ENCODE measurements at places on chromosomes 7 and 10.

GRCh38 chr7:46071076-46071475 is 150.0 kb upstream of the IGFBP3 start:
- no peak for DNase-seq

GRCh38 chr7:92973974-92974373 is 137.6 kb upstream of the CDK6 start:
- no peak for DNase-seq

GRCh38 chr10:131446171-131446570 is 134.7 kb upstream of the TCERG1L start:
- DNase-seq: no peak

DNA sequence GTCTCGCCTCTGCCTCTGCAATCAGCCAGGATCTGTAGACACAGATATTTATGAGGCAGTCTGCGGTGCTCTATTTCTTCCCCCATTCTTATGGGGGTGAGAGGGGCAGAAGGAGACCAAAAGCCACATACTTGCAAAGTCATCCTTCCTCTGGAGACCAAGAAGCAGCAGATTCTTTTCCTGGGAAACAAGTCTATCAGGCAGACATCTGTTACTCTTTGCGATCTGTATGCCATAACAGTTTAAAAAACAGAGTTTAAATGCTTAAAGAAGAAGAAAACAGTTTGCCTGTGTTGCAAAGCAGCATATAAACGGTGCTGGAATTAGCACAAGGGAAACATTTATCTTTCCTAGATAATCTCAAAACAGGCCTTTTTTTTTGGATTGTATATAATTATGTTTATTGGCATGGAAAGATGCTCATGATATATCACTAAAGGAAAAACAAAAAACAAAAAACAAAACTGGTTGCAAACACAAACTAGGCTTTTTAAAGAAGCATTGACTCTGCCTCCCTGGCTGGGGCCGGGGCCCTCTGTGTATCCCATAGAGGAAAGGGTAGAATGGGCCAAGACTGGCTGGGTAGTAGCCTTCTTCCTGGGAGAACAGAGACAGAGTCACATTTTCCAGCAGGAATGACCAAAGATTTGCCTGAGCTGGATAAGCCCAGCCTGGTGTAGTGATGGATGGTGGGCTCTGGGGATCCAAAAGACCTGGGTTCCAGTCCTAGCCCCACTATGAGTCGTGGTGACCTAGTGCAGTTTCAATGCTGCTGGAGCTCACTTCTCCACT is 50.4 kb downstream of the RGS10 start:
- no peak for DNase-seq

DNA sequence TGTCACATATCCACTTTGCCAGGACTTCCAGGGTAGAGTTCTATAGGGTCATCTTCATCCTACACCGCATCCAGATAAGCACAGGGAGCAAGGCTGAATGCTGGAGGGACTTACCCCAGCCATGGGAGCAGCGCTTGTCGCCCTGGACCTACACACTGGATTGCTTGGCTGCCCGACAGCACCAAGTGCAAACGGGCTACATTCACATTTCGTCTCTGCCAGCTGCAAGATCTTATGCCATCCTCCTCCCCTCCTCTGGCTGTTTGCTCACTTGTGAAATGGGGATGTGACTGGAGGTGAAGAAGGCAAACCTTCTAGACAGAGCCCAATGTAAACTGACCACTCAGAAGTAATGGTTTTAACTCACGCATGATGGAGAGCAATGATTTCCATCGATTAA is 1.0 kb downstream of the DDC start:
- DNase-seq: no peak

DNA sequence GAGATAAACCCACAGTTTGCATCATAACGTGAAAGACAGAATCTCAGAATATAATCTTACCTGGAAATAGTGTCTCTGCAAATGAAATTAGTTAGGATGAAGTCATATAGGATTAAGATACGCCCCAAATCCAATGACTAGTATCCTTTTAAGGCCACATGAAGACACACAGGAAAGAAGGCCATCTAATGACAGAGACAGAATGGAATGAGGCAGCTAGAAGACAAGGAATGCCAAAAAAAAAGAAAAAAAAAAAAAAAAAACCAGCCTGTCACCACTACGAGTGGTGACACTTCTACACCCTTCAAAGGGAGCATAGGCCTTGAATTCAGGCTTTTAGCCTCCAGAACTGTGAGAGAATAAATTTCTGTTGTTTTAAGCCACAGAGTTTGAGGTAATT is 82.9 kb downstream of the HYCC1 start:
- no peak for DNase-seq

- no peak for DNase-seq
Measured at GRCh38 chr7:46059308-46060020, 138.4 kb upstream of the IGFBP3 start.

DNA sequence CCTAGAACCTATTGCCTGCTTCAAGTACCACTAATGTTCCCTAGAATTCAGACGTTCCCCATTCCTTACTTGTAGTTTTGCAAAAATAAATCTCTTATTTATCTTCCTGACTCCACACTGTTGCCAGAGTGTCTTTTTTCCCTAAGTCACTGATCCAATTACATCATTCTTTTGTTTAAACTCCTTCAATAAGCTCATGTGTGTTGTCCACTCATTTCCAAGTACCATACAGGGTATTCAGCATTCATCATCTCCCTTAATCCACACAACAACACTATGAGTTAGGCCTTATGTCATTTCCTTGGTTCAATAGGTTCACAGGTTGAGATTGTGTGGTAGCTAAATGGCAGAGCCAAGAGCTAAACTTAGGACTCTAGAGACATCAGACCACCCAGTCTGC is 119.9 kb upstream of the RHOBTB1 start:
- DNase-seq: no peak

DNA sequence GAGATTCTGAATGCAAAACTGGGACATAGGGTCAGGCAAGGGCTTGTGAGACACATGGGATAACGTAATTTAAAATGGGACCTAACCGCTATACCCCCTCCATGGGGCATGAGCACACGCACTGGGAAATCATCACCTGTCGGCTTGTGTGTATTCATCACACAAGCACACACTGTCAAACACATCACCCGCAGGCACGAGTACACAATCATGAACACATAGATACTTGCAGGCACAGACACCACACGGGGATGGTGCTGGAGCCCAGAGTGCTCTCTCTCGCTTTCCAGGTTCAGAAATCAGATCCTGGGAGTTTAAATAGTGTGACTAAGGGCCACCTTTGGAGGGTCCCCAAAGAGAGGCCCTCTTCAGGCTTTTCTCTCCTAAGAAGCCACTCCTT is 19.6 kb upstream of the TLX1 start:
- no peak for DNase-seq

- no peak for DNase-seq
Measured at GRCh38 chr10:90712529-90712928, 145.3 kb downstream of the HTR7 start.

GRCh38 chr10:43691485-43691884 is 42.8 kb upstream of the ZNF32 start:
- DNase-seq: no peak

DNA sequence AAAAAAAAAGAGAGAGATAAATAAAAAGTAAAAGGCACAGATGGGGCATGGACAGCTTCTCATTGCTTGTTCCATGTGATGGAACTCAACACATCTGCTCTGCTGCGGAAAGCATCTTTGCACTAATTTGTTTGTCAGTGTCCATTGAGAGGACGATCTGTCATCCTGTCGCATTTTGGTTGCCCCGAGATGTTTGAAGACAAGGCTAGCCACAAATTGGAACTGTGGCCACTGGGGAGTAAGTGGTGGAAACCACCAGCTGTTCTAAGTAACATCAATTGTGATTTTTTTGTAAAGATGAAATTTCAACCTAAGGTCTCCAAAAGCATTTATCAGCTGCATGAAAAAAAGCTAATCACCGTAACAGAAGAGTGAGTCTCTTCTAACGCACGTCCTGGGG is 312.7 kb downstream of the ADARB2 start:
- DNase-seq: no peak

DNA sequence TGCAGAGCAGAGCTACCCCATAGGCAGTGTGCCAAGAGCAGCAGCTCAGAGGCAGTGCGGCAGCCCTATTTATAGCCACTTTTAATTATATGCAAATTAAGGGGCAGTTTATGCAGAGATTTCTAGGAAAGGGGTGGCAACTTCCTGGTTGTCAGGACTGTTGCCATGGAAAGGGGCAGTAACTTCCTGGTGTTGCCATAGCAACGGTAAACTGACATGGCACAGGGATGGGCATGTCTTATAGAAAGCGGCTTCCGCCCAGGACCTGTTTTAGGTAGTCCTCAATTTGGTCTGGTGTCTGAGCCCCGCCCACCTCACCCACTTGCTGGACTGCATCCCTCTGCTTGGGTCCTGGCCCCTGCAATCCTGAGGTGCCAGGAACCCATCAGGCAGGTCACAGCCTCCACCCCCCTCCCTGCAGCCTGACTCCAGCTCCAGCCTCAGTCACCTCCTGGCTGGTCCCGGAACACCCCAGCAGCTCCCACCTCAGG is 115.8 kb downstream of the TMEM130 start:
- no peak for DNase-seq

- DNase-seq: no peak
Measured at GRCh38 chr7:29256693-29257002, 62.1 kb downstream of the CHN2 start.

DNA sequence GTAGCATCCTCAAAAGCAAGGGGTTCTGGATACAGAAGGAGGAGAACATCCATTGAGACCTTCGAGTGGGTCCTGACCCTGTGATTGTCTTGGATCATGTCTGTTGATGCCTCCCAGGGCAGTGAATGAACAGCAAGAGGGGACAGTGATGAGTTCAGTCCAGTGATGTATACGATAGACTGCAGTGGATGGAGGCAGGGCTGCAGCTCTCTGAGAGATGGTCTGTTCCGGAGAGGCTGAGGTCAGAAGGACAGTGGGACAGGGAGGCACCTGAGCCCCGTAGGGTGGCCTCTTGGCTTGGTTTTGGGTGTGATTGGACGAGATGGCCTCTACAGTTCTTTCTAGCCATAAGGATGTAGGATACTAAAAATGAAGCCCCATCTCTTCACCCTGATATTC is 280.4 kb downstream of the CAMK1D start:
- no peak for DNase-seq

- no peak for DNase-seq
Measured at GRCh38 chr10:31374146-31374696, 55.2 kb downstream of the ZEB1 start.

DNA sequence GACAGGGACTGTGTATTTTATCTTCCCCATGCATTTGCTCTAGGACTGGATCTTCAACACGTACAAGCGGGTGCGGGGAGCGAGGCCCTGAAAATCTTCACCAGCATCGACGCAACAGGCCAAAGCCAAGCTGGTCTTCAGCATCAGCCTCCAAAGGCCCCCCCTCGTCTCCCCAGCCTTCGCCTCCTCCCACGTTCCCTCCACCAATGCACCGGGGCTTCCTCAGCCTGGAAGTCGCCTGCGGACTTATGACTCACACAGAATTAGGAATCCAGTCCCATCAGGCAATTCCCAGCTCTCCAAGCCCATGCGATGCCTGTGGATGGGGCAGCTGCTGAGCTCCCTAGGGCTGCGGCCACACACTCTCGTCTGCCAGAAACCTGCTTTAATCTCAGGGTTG is 36.3 kb upstream of the RNF32 start:
- no peak for DNase-seq

- no peak for DNase-seq
Measured at GRCh38 chr10:30365278-30365677, 16.2 kb upstream of the MTPAP start.

- DNase-seq: no peak
Measured at GRCh38 chr10:120982507-120982906, 131.3 kb downstream of the WDR11 start.

- DNase-seq: no peak
Measured at GRCh38 chr10:49393757-49394156, 2.1 kb downstream of the DRGX start.

DNA sequence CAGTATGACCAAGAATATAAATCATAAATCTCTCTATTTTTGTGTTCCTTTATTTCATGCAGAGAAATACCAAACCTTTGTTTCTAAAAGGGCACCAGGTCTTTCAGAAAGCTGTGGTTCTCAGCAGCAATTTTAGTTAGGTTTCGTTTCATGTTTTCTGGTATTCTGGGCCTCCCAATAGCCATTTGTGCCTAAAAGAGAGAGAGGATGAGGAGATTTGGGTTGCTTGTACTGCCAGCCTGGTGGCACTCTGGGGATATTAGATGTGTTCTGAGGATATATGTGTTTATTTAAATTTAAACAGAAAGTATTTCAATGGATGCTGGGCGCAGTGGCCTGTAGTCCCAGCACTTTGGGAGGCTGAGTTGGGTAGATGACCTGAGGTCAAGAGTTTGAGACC is 471.7 kb downstream of the AUTS2 start:
- DNase-seq: no peak

DNA sequence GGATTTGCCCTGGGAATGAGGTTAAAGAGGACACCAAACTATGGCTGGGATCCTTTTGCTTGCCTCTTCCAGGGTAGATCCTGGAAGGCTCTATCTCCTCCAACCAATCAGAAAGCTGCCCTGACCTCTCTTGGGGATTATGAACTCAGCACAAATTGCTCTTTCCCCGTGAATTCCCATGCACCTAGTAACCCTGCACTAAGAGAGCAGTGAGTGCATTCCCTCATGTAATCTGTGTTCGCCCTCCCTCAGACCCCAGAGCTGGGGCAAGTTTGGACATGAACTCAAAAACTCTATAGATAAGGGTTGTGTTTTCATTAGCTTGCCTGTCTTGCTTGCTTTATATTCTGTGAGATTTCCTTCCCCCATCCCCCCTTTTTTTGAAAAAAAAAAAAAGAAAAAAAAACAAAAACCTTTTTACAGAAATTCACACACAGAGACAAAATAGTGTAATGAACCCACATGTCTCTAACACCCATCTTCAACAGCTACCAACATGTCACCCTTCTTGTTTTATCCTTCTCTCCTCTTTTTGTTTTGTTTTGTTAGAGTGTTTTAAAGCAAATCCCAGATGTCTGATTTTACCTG is 225.5 kb upstream of the TCF7L2 start:
- no peak for DNase-seq

- DNase-seq: no peak
Measured at GRCh38 chr10:122417667-122418066, 36.8 kb upstream of the ARMS2 start.

DNA sequence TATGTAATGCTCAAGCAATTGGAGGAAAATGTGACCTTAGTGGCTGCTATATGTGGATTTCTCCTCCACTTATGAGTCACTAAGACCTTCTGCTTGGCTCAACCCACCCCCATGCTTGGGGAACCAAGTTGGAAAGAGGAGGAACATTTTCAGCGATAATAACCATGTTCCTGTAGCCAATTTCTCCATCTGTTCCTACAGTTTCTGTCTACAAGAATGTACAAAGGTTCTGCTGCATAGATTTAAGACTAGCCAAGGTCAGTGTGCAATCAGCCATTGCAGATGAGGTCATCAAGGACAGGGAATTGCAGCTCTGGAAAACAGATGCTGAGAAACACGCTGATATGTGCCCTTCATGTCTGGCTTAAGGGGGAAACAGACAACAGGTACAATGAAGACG is 5.6 kb upstream of the NRCAM start:
- DNase-seq: no peak

- DNase-seq: no peak
Measured at GRCh38 chr7:79079919-79080554, 373.4 kb downstream of the MAGI2 start.

DNA sequence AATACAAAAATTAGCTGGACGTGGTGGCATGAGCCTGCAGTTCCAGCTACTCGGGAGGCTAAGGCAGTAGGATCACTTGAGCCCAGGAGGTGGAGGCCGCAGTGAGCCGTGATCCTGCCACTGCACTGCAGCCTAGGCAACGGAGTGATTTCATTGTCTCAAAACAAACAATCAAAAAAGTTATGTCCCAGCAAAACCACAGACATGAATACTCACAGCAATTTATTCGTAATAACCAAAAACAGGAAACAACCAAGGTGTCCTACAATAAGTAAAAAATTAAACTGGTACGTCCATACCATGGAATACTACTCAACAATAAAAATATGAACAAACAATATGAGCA is 11.6 kb upstream of the CYTH3 start:
- no peak for DNase-seq
